ENCODE measurements at places on chromosomes 16 and 17.

DNA sequence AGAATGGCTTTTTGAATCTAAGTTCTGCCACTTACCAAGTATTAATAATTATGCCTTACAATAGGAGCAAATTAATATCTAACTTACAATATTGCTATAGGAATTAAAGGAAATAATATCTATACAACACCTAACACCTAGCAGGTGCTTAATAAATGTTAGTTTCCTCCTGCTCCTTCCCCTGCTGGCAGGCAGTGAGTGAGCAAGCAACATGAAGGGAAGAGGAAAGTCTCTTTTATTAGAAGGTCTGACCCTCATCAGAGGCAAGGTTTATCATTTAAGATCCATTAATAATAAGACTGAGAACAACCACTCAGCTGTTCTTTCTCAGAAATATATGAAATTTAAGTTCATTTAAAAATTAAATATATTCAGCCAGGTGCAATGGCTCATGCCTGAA, 6.7 kb upstream of the DYNC1LI2 start:
- no peak for DNase-seq

DNA sequence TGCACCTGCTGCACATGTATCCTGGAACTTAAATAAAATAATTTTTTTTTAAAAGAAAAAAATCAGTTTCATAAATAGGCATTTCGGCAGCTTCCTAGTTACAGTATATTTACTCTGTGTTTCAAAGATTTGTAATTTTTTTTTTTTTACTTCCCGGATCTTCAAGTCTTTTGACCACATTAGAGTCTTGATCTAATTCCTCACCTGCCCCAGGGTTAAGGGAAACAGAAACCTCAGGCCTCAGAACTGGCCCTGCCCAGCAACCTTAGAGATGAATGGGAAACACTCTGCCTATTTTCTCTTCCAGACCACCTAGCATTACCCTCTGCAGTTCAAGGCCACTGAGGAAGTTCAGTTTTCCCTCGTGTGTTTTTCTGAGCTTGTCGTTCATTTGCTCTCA, 304.0 kb downstream of the MAF start:
- no peak for DNase-seq

- DNase-seq: no peak
Measured at GRCh38 chr17:33980193-33980592, 274.9 kb upstream of the CCL2 start.

DNA sequence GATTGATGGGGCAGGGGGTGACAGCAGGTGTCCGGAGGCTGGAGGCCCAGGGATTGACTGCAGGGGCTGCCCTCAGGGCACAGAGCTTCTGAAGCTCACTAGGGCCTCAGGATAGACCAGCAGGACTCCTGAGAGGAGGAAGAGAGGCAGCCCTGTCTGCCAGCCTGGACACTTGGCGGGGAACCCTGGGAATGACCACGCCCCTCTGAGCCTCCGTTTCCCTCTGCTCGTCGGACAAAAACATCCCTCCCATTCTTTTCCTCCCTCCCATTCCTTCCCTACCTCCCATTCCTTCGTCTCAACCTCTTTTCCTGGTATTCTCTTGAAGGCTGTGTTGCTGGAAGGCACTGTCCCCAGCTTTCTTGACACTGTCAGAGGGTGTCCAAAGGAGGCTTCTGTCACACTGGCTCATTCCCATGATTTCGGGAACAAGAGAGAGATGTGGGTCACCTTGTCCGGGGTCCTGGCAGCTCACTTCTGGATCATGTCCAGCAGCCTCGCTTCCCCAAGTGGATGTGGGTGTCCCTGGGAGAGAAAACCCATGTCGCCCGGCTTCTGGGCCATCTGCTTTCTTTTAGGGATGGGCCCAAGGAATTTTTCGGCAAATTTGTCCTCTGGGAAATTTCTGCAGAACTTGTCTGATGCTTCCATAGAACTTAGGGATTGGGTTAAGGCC, 145.5 kb downstream of the CMIP start:
- DNase-seq: no peak

DNA sequence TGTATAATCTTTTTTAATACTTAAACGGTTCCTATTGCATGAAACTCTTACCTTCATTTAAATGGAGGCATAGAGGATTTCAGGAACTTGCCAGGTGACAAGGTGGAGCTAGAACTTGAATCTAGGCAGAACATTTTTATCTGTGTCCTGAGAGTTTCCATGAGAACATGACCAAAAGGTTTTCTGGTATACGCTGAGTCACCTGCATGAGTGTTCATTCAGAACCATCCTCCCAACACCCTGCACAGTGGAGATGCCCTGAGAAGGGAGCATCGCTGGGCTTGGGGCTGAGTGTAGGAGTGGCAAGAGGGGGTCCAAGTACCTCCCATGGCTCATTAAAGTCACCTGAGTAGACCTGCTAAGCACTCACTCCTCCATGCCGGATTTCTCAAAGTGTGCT, 169.7 kb upstream of the CACNG5 start:
- DNase-seq: no peak

DNA sequence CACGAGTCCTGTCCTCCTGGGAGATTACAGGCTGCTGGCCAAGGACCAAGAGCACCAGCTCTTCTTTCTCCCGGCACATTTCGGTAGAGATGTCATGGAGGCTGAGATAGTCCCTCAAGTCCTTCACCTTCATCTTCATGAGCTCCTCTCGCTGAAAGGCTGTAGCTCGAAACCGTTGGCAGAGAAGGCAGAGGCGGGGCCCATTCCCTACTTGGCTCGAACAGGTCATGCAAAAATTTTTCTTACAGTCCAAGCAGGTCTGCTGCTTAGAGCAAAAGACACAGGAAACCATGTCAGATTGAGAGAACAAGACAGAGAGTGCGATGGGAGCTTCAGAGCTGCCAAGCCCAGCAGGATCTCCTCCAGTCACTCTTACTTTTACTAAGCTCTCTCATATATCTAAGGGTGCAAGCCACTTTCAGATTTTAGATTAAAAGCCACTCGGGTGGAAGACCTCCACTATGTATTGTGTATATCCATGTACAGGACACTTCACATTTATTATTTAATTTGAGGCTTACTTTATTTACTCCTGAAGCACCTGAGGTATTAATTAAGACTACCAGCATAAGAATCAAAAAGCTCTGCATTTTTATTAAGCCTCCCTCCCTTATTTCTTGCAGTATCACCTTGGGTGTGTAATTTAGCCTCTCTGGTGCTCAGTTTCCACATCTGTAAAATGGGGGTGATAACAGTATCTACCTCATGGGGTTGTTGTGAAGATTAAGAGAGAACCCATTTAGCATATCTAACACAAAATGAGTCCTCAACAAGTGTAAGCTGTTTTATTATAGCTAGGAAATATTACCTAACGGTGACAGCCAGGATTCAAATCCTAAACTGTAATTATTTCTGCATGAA, 41.4 kb downstream of the LIG3 start:
- no peak for DNase-seq

GRCh38 chr16:87061243-87061920, 255.8 kb downstream of the C16orf95 start:
- no peak for DNase-seq

DNA sequence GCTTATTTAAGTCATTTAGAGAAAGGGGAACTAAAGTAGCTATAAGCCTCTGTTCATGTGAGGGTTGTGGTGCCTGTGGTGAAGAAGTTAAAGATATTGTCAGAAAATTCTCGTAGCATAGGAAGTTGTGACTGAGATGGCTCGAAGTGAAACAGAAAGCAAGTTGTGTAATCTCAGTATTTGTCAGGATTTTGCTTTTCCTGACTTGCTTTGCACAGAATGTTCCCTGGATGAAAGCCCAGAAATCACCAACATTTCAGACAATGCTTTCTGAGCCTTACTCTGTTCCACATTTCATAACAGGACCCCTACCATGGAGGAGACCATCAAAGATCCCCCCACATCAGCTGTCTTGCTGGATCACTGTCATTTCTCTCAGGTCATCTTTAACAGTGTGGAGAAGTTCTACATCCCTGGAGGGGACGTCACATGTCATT, 10.6 kb downstream of the CALCOCO2 start:
- peak; percentile 26 for DNase-seq

DNA sequence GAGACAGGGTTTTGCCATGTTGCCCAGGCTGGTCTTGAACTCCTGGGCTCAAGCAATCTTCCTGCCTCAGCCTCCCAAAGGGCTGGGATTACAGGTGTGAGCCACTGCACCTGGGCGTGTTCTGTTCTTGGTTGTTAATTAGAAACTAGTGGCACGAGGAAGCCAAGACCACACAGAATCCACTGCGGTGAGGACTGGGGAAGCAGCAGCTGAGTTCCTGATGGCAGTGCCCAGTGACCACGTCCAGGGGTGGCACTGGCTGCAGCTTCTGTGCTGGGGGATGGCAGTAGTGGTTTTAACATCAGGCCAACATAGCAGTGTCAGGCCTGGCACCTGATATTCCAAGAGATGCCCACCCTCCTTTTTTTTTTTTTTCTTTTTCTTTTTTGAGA, 39.7 kb upstream of the NDRG4 start:
- no peak for DNase-seq

GRCh38 chr16:20203272-20203671, 124.0 kb downstream of the GP2 start:
- DNase-seq: no peak

- no peak for DNase-seq
Measured at GRCh38 chr17:9016941-9017552, 4.3 kb upstream of the NTN1 start.

GRCh38 chr17:7932483-7932891, 481 bp downstream of the CNTROB start:
- DNase-seq: no peak

GRCh38 chr17:69066482-69066881, 5.8 kb upstream of the ABCA9 start:
- no peak for DNase-seq

GRCh38 chr17:6166492-6167179, 96.5 kb downstream of the WSCD1 start:
- DNase-seq: no peak

DNA sequence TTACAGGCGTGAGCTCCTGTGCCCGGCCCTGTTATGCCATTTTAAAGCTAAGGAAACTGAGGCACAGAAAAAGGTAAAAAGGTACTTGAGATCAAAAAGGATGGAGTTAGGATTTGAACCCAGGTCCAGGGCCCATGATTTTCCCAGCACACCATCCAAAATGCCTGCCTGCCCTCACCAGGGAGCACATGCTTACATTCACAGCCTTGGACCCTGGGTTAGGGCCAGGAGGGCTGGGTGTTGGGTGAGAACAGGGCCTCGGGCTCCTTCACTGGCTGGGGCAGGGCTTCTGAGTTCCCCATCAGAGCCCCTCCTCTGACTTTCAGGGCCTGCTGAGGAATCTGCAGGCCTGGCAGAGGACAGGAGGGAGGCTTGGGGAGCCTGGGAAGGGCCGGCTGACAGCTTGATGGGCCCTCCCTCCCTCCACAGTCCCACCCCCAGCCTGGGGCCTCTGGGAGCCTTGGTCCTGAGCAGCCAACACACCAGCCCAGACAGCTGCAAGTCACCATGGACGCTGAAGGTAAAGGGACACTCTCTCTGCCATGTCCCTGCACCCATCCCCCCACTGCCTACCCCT, at the start of gene QPRT:
Gene QPRT, plus strand, starts transcription at position 490 of the 577 bp plus-strand sequence. Its CDS starts 18 bp downstream, at position 508.
- DNase-seq: no peak

DNA sequence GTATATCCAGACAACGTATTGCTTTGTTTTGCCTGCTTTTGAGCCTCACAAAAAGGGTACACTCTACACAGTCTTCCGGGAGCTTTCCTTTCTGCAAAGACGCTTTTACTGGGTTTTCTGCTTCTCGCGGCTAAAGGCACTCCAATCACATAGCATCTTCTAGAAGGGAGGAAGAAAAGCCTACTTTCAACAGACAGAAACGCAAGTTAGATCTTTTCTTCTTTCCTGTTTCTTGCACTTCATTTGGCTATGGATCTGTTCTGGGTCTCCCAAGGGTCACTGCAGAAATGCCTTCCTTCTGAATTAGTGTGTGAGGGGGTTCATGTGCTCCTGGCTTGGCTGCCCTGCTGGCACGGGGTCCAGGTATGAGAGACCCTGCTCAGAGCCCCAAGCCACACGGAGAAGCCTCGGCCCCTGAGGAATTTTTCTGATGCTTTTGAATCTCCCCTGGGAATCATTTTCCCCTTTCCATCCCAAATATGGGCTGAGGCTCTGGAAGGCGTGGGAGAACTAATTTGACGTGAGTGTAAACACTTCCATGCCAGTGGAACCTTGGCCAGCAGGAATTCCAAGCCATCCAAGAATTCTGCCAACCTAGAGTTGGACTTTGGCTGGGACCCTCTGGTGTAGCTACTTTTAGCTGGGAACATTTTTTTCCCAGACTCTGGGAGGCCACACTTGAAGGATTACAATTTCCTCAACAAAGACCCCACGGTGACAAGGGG, 49.6 kb upstream of the NKD1 start:
- DNase-seq: no peak

- no peak for DNase-seq
Measured at GRCh38 chr16:74094514-74094913, 202.1 kb upstream of the PSMD7 start.

GRCh38 chr16:80601182-80601581, 60.4 kb downstream of the DYNLRB2 start:
- no peak for DNase-seq

DNA sequence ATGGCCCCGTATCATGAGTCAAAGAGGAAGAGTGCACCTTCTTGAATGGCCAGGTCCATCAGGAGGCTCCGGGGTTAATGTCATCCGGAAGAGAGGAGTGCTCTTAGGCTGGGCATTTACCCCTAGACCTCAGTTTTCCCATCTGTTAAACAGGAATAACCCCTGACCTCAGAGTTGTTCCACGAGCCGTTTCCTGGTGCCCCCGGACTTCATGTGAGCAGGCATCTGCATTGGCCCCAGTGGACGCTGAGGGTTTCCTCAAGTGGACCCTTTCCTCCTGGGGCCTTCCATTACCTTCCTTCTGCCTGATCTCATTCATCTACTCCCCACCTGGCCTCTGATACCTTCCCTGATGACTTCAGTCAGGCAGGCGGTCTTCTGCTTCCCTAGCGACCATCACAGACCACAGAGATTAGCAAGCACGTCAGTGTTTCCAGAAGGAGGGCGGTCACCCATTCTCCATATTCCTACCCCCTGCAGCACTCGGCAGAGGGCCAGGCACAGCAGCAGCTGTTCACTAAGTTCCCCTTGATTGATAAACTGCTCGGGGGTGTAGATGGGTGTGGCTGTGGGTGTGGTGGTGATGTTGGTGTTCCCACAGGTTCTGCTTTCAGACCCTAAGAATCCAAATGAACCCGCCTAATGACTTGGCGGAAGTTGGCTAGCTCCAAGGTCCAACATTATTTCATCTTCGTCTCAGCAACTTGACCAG, 346.6 kb upstream of the TNRC6C start:
- no peak for DNase-seq

DNA sequence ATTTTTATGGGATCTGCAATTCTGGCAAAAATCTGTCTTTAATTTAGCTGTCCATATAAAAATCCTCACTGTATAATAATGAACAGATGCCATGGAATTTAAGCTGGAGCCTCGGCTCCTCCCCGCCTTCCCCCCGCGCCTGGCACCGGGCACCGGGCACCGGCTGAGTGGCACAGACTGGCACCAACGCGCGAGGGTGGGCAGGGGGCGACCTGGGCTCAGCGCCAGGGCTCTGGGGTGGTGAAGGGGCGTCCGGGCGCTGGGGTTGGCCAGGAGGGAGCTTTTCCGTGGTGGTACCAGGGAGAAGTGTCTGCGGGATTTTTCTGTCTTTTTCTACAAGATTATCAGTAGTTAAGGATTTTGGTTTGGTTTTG, 9.1 kb downstream of the NEUROD2 start:
- no peak for DNase-seq
